Activated naive CD4-positive, alpha-beta T cell treated with anti-CD3 and anti-CD28 coated beads, Interleukin-2, amount 10 ng/mL, durations not matched to agents 7 days and 5 days (primary cell): ENCODE measurements at places on chromosomes 7 and 10.

DNA sequence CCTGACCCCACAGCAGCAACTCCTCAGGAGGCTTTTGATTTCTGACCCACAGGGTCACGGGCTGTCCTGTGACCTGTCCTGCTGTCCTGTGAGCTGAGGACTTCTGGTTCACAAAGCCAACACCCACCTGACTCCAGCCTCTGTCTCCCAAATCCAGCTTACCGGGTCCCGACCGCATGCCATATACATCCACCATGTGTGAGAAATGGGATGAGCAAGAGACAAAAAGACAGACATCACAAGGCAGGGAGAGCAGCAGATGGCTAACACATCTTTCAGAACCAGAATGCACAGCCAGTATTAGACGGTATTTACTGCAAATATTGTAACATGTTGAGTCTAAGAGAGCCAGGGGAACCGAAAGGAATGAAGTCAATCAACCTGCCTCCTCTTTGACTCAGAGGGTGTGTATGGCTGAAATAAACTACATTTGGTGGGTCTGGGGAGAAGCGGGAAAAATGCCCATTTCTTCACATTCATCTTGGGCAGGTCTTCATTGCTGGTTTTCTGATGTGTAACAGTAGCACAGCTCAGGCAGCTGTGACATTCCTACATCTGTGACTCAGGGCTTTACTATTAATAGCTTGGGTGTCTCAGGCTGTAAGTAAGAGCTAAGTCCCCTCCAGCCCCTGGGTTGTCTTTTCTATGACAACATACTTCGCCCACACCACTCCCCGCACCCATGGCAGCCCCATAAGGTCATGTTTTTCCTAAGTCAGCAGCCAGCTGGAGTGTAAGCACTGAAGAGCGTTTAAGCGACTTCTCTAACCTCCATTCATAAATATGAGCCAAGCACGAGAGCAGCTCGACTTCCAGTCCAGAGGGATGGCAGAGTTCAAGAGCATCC lies 25.0 kb downstream of the ABLIM1 start:
- H3K4me3 ChIP-seq: no peak overlapping the region
- no peak for DNase-seq
- no peak overlapping the region for H3K27ac ChIP-seq
- no peaks in the 10 kb centered on the region for H3K36me3 ChIP-seq

- no peaks in the 10 kb centered on the region for H3K27me3 ChIP-seq
- peaks cover 34% of the 10 kb centered on the region for H3K36me3 ChIP-seq
- peak overlapping the region; percentile 82 for H3K27ac ChIP-seq
- H3K4me1 ChIP-seq: peaks cover 51% of the 10 kb centered on the region
- peak overlapping the region; percentile 74 for H3K4me3 ChIP-seq
Observed at GRCh38 chr7:30503274-30504212, 1.1 kb downstream of the GGCT start.

DNA sequence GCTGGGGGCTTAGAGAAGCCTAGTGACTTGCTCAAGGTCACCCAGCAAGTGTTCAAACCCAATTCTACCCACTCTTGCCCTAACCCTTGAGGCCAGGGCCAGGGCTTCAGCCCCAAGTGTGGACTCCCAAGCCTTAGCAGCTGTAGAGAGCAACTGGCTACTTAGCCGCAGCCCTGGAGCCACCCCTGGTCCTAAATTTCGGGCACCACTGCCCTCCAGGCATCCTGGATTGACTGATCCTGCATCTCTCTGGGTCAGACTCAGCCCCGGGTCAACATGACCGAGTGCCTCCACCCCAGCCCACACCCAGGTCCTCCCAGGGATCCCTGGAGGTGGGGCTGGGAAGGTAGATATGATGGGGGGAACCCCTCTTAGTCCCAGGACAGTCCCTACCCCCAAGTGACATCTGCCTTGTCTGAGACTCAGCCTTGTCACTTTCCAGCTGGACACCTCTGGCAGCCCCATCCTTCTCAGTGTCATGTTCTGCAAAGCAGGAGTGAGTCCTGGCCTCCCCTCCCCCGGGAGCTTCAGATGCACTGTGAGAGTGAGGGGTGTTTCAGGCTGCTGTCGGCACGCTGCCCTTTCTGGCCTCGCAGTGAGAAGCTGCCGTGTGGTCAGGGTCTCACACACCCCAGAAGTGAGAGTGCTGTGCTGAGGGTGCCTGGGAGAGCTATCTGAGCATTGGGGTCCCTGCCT lies 89.8 kb downstream of the ZMIZ1 start:
- no peaks in the 10 kb centered on the region for H3K4me1 ChIP-seq
- no peak overlapping the region for H3K27ac ChIP-seq
- DNase-seq: no peak
- H3K4me3 ChIP-seq: no peak overlapping the region

DNA sequence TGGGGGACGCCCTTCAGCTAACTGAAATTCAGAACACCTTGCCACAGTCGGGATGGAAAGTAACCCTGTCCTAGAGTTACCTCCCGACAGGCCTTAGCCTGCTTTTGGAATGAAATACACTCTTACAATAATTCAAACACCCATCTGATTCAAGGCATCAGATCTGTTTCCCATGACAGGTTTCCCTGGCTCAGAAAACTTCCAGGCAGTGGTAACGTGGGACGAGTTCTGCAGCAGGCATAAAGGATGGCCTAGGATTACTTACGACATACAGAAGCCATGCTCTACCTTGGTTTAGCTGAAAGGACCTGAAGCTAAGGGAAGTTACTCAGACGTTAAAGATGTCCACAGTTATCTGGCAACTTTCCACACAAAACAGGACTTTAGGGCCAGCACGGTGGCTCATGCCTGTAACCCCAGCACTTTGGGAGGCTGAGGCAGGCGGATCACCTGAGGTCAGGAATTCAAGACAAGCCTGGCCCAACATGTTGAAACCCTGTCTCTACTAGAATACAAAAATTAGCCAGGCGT lies 5.0 kb downstream of the PAXIP1 start:
- H3K4me3 ChIP-seq: no peak overlapping the region
- H3K27me3 ChIP-seq: no peaks in the 10 kb centered on the region
- H3K4me1 ChIP-seq: peaks cover 5% of the 10 kb centered on the region

DNA sequence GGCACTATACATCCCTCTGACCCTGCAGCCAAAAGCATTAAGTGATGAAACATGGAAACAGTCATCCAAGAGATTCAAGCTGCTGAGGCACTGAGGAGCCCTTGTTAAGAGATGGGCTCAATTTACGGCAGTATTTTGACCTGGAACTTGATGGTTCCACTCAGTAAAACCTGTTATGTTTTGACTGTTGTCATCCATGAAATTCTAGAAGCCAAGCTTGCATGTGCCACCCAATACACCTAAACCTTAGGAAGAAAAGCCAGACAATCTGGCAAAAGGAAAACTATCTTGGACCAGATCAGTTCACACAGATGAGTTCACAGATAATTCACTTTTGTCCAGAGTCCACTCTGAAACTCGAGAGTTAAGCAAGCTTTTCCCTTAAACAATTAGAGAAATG lies 53.2 kb downstream of the ICA1 start:
- peaks cover 25% of the 10 kb centered on the region for H3K27me3 ChIP-seq
- no peaks in the 10 kb centered on the region for H3K36me3 ChIP-seq
- no peak overlapping the region for H3K4me3 ChIP-seq
- no peaks in the 10 kb centered on the region for H3K4me1 ChIP-seq
- H3K27ac ChIP-seq: no peak overlapping the region
- no peak for DNase-seq

GRCh38 chr7:21507627-21508343 lies 35.1 kb upstream of the DNAH11 start:
- no peak overlapping the region for H3K27ac ChIP-seq
- no peaks in the 10 kb centered on the region for H3K27me3 ChIP-seq
- H3K36me3 ChIP-seq: peaks cover 80% of the 10 kb centered on the region
- peak; percentile 37 for DNase-seq
- peaks cover 8% of the 10 kb centered on the region for H3K4me1 ChIP-seq

GRCh38 chr10:72335394-72336258 lies 19.1 kb downstream of the DNAJB12 start:
- H3K27me3 ChIP-seq: no peaks in the 10 kb centered on the region
- DNase-seq: peak; percentile 73
- H3K4me1 ChIP-seq: peaks cover 72% of the 10 kb centered on the region
- H3K4me3 ChIP-seq: peak overlapping the region; percentile 64

- H3K4me1 ChIP-seq: no peaks in the 10 kb centered on the region
- no peak overlapping the region for H3K4me3 ChIP-seq
- no peak overlapping the region for H3K27ac ChIP-seq
- H3K36me3 ChIP-seq: no peaks in the 10 kb centered on the region
- no peak for DNase-seq
- no peaks in the 10 kb centered on the region for H3K27me3 ChIP-seq
Observed at GRCh38 chr7:71511361-71511807, 379.4 kb downstream of the GALNT17 start.
